ENCODE measurements at places on chromosomes 5 and 9. TPM values are rescaled to one million over a fixed set of nuclear protein-coding genes. Genes with fewer than 3 reads are reported as not detected.

Gene GNG10
- total RNA-seq, result 63.0 TPM

Gene VLDLR
- total RNA-seq, result 8.4 TPM

Gene DNAH5
- 0.97 TPM for total RNA-seq

Gene SPAAR
- total RNA-seq, result not detected

Gene CCNJL
- 1.1 TPM for total RNA-seq

Gene IL31RA
- 14.0 TPM for total RNA-seq

Gene CAVIN4
- total RNA-seq, result 1.1 TPM

Gene CD74
- 13.3 TPM for total RNA-seq

Gene PCDHGB7
- 20.2 TPM for total RNA-seq

Gene ENG
- total RNA-seq, result 33.0 TPM

Gene ADGRD2
- total RNA-seq, result not detected

Gene LMX1B
- under 0.01 TPM for total RNA-seq

Gene SURF1
- total RNA-seq, result 19.8 TPM

Gene ADRB2
- total RNA-seq, result 2.8 TPM

Gene NUTM2G
- not detected for total RNA-seq

Gene CCDC127
- total RNA-seq, result 8.9 TPM

Gene MYMK
- not detected for total RNA-seq

Gene JAK2
- total RNA-seq, result 14.4 TPM

Gene SUB1
- 112 TPM for total RNA-seq

Gene EGFLAM
- total RNA-seq, result 2.3 TPM

Gene APBA1
- 11.5 TPM for total RNA-seq

Gene TEX48
- not detected for total RNA-seq
